IMR-90 (cell line): ENCODE measurements at places on chromosomes 5 and 9.

- no peaks in the 10 kb centered on the region for H3K36me3 ChIP-seq
- no peak overlapping the region for H3K4me3 ChIP-seq
- H3K4me1 ChIP-seq: no peaks in the 10 kb centered on the region
- DNase-seq: no peak
- no peaks in the 10 kb centered on the region for H3K27me3 ChIP-seq
These were observed 154.4 kb upstream of the GRAMD2B start for GRCh38 chr5:126268697-126269315.

- H3K36me3 ChIP-seq: no peaks in the 10 kb centered on the region
- H3K27ac ChIP-seq: no peak overlapping the region
- no peak overlapping the region for H3K4me3 ChIP-seq
- DNase-seq: peak; percentile 18
These were observed 4.2 kb upstream of the UNC5A start for GRCh38 chr5:176806137-176806536.

DNA sequence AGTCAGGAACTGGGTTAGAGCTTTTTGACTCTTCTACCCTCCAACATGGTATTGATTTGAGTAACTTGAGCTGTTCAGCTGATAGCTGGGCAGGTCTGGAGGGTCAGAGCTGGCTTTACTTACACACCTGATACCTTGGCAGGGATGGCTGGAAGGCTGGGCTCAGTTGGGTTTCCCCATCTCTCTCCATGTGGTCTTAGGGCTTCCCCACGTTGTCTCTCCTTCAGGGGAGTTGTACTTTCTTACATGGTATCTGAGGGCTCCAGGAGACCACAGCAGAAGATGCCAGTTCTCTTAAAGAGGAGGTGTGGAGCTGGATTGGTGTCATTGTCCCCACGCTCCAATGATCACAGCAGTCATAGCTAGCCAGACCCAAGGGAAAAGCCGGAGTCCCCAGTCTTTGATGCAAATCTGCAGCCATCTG lies 25.6 kb downstream of the ISOC1 start:
- no peak overlapping the region for H3K27ac ChIP-seq
- H3K27me3 ChIP-seq: no peaks in the 10 kb centered on the region
- DNase-seq: no peak
- no peaks in the 10 kb centered on the region for H3K36me3 ChIP-seq

DNA sequence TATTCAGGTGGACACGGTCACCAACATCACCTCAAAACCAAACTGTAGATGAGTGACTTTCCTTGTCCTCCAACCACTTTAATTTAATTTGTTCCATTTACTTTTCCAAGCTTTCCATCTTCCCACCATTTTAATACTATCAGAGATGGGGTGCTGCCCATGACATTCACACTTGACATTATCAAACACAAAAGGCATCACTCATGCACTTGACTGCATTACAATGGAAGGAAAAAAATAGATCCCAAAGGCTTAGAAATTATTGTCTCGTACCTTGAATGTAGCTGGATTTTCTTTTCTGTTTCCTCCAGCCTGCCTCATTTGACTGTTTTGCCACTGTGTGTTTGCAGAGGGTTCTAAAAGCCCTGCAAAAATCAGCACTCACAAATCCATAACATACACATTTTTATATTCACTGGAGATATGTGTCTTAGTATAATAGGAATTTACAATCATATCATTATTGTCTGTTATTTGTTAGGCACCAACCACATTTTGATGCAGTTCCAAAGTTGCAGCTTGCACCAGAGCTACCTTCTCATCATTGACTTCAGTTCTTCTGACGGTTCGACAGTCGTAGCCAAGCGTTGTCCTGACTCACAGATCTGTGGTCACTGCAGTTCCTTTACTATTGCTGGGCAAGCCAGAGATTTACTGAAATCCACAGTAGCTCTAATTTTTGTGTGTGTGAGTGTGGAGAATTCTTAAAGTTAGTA lies 712.3 kb upstream of the WWC1 start:
- no peaks in the 10 kb centered on the region for H3K36me3 ChIP-seq
- peak; percentile 59 for DNase-seq
- H3K4me3 ChIP-seq: no peak overlapping the region

DNA sequence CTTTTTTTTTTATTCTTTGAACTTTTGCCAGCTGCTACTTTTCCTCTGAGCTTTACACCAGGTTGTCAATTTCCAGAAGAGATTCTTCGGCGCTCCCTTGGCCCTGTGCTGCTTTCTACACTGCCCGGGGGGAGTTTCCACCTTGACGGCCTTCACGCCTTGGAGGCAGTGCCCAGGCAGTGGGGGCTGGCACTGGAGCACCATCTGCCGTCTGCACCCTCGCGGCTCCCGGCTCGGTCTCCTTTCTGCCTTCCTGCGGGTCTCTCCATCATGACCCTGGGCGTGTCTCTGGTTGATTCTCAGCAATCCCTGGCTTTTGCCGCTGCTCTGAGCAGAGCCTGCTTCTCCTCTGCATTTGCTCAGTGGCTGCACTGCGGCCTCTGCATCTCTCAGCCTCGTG lies 2.9 kb downstream of the SLC6A18 start:
- H3K36me3 ChIP-seq: no peaks in the 10 kb centered on the region
- no peaks in the 10 kb centered on the region; the same call in 1 of the 2 replicates for H3K4me1 ChIP-seq
- DNase-seq: no peak
- peaks cover 2% of the 10 kb centered on the region; the same call in 1 of the 2 replicates for H3K27me3 ChIP-seq
- H3K27ac ChIP-seq: no peak overlapping the region

DNA sequence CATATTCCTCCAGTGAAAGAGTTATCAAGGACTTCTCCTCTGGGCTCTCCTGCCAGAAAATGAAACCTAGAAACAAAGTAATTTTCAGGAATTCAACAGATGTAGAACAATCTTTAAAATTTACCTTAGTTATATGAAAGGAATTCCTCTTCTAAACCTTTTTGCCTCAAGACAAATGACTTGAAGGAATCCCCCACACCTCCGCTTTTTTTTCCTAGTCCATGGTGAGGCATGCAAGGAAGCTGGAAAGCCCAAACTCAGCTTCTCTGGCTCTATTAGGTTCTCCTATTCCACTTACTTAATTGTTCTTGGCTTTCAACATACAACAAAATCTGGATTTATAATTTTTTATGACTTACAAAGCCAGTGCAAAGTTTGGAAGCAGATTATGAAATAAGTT lies 27.2 kb downstream of the C6 start:
- H3K4me1 ChIP-seq: peaks cover 10% of the 10 kb centered on the region; the same call in 1 of the 2 replicates
- no peaks in the 10 kb centered on the region for H3K27me3 ChIP-seq
- H3K27ac ChIP-seq: no peak overlapping the region
- peak; percentile 7 for DNase-seq
- no peaks in the 10 kb centered on the region for H3K36me3 ChIP-seq
- H3K4me3 ChIP-seq: no peak overlapping the region

DNA sequence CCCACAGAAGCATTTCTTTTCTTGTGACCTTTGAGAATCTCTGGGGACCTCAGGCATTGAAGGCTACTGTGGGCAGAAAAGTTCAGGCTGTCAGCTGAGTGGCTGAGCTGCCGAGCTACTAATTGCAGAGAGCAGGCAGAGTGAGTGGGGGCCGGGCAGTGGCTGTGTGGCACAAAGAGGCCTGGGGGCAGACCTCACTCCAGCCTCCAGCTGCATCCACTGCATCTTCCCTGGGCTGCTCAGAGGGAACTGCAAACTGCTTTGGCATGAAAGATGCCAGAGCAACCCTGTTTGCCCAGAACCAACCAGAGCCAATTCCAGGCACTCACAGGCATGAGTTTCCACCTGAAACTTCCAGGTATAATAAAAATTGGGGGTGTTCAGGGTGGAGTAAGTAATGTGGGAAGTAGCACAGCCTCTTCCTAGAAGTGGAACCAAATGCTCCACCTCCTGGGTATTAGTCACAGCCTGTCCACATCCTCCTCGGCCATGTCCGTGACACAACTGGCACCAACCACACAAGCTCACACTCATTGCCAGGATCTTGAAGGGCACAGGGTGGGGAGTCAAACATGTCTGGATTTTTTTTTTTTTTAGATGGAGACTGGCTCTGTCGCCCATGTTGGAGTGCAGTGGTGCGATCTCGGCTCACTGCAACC lies 548.9 kb downstream of the BNC2 start:
- H3K27me3 ChIP-seq: no peaks in the 10 kb centered on the region; the same call in 1 of the 2 replicates
- H3K4me3 ChIP-seq: no peak overlapping the region
- peaks cover 6% of the 10 kb centered on the region for H3K4me1 ChIP-seq
- peak; percentile 61 for DNase-seq
- H3K36me3 ChIP-seq: no peaks in the 10 kb centered on the region
- H3K27ac ChIP-seq: no peak overlapping the region

DNA sequence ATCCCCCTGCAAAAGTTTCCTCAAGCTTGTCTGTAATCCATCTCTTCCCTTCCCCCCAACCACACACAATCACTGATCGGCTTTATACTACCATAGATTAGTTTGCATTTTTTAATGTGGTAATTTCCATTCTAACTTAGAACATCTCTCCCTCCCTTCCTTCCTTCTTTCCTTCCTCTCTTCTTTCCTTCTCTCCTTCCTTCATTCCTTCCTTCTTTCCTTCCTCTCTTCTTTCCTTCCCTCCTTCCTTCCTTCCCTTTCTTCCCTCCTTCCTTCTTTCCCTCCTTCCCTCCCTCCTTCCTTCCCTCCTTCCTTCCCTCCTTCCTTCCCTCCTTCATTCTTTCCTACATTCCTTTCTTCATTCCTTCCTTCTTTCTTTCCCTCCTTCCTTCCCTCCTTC lies 166.2 kb upstream of the MSX2 start:
- no peaks in the 10 kb centered on the region for H3K36me3 ChIP-seq
- no peak for DNase-seq
- no peak overlapping the region for H3K4me3 ChIP-seq
- no peaks in the 10 kb centered on the region for H3K27me3 ChIP-seq
- peaks cover 10% of the 10 kb centered on the region for H3K4me1 ChIP-seq
- peak overlapping the region; percentile 93; the same call in 1 of the 2 replicates for H3K27ac ChIP-seq

GRCh38 chr9:92749071-92749933 lies 15.3 kb downstream of the BICD2 start:
- no peak for DNase-seq
- no peak overlapping the region for H3K27ac ChIP-seq
- H3K4me1 ChIP-seq: peaks cover 35% of the 10 kb centered on the region
- no peaks in the 10 kb centered on the region for H3K36me3 ChIP-seq
- H3K4me3 ChIP-seq: no peak overlapping the region
- H3K27me3 ChIP-seq: no peaks in the 10 kb centered on the region

GRCh38 chr5:81825237-81825636 lies 74.3 kb upstream of the SSBP2 start:
- no peak overlapping the region for H3K27ac ChIP-seq
- H3K36me3 ChIP-seq: no peaks in the 10 kb centered on the region
- peaks cover 2% of the 10 kb centered on the region for H3K4me1 ChIP-seq
- no peaks in the 10 kb centered on the region for H3K27me3 ChIP-seq
- no peak overlapping the region for H3K4me3 ChIP-seq
